ENCODE measurements at places on chromosomes 5 and 9.

GRCh38 chr5:148697180-148697808 lies 43.0 kb upstream of the HTR4 start:
- DNase-seq: no peak

- no peak for DNase-seq
Observed at GRCh38 chr5:181151146-181151545, 3.8 kb downstream of the OR2V2 start.

DNA sequence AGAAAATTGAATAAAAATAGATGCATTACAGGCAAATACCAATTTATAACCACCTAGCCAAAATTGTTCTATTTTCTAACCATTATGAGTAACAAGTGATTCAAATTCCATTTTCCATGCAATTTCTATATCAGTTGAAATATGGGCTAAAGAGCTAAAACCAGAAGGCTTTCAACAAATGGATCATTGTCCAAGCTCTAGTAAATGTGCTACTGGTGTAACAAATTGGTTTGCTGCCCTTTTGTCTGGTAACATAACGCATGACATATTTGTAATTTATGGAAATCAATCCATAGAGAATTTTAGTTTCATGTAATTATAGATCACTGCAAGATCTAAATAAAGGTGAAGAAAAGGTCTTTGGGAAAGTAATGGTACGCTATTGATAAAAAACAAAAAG lies 708.0 kb upstream of the GRAMD2B start:
- no peak for DNase-seq

DNA sequence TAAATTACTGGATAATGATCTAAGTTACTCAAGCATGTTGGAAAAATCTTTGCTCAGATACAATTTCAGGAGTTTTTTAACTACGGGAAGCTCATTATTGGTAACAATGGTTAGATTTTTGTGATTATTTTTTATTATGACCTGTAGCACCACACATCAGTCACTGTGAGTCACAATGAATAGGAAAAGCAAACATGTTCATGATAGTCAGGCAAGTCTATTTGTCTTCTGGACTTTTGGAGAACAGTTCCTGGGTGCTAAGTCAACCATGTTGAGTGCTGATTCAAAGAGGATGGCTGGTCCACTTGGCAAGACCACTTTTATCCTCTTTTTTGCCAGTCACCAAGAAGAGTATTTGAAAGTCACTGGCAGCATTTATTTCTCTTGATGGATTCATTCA lies 403.2 kb downstream of the KIF4B start:
- no peak for DNase-seq

DNA sequence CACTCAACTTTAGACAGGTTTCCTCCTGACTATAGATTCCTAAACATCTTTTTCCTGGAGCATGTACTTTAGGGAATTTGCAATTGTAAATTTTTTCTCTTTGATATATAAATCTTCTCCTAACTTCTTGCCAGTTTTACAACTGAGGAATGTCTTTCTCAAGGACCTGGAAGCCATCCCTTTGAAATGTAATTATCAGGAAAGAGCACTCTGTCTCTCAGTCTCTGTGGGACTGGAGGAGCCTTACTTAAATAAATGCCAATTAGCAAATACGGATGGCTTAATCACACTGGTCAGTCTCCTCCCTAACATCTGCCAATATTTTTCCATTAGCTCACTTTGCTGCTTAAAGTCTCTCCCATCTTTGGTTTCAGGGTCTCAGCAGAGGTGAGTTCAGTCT lies 344.3 kb upstream of the ARRDC3 start:
- no peak for DNase-seq

- DNase-seq: no peak
Observed at GRCh38 chr5:112306956-112307355, 112.1 kb downstream of the EPB41L4A start.

GRCh38 chr5:168295574-168296201 lies 4.2 kb downstream of the WWC1 start:
- no peak for DNase-seq

- no peak for DNase-seq
Observed at GRCh38 chr5:34021334-34021733, 13.5 kb upstream of the AMACR start.

DNA sequence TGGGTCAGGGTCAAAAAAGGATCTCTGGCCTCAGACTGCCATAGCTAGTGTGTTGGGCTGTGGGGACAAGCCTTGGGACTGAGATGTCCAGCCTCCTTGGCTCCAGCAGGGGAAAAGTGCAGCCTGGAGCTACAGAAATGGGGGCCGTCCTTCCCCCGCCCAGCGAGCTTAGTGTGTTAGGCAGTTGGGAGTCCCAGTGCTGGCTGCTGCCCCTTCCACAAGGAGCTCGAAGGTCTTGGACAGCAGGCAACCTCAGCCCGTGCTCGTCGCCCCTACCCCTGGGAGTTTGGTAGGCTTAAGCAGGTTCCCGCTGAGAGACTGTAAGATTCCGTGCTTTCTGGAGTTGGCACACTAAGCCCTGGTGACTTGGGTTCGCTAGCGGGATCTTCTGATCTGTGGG lies 293.0 kb upstream of the CDH12 start:
- DNase-seq: no peak

- DNase-seq: no peak
Observed at GRCh38 chr5:6861667-6862066, 148.4 kb downstream of the TENT4A start.

DNA sequence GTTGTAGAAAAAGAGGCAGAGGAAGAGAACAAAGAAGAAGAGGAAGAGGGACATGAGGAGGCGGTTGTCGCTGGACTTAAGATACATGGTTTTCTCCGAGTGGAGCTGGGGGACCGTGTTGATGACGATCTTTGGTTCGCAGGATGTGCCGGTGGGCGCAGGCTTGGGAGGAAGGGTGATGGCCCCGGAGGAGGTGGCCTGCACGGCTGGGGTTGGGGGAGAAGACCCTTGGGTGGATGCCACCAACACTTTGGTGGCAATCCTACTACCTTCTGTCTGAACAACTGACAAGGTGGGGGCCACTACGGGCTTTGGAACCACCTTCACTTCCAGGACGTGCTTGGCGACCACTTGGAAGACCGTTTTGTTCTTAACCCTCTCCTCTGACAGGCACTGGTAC lies 60.7 kb downstream of the SECISBP2 start:
- DNase-seq: no peak

- no peak for DNase-seq
Observed at GRCh38 chr9:21943464-21943863, 50.7 kb downstream of the CDKN2A start.

DNA sequence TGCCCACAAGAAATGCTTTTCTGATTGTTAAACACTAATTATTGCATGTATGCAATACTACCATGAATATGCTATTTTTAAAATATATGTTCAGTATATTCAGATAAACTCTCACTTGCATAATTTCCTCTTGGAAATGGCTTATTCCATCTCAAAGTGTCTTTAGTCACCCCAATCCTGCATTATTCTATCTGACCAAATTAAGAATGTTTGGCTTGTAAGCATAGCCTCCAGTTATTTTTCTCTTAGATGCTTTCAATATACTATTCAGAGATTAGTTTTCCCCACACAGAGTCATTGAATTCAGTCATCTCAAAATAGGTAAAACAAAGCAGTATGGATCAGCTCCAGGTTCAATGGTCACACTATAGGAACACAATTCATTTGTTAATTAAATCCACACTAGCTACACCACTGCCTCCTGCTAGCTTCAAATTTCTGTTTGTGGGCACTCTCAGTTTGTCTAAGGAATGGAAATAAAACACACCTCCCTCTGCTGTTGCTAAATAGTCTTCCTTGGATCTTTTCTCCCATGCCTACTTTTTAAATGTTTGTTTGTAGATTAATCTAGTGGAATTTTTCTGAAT lies 134.6 kb upstream of the TBCA start:
- no peak for DNase-seq

DNA sequence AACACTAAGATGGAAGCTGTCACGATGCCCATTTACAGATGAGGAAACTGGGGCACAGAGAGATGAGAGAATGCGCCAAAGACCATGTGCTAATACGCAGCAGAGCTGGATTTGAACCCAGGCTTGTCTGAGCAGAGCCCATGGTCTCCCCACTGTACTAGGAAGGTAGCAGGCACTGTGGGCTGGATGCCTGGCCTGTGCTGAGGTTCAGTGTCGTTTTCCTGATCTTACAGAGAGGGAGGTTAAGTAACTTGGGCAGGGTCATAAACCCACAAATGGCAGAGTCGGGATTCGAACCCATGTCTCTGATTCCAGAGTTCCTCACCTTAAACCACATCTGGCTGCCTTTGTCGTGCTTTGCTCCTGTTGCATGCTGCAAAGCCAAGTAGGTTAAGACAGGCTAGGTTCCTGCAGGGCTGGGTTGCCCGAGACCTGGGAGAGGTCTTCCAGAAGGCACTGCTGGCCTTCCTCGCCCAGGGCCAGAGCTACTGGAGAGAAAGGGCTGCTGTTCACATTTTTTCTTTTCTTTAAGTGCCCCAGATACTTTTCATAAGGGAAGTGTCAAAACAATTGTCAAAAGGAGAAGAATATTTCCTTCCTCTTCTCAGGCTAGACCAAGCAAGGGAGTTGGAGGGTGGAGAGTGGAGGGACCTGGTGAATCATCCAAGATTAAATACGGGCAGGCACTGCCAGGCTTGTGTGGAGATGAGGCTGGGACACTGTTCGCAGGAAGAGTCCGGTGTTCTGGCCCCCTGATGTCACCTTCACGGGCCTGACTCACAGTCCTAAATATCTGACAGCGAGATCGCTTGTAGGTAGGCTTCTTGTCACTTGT lies 3.2 kb downstream of the NEK6 start:
- no peak for DNase-seq

DNA sequence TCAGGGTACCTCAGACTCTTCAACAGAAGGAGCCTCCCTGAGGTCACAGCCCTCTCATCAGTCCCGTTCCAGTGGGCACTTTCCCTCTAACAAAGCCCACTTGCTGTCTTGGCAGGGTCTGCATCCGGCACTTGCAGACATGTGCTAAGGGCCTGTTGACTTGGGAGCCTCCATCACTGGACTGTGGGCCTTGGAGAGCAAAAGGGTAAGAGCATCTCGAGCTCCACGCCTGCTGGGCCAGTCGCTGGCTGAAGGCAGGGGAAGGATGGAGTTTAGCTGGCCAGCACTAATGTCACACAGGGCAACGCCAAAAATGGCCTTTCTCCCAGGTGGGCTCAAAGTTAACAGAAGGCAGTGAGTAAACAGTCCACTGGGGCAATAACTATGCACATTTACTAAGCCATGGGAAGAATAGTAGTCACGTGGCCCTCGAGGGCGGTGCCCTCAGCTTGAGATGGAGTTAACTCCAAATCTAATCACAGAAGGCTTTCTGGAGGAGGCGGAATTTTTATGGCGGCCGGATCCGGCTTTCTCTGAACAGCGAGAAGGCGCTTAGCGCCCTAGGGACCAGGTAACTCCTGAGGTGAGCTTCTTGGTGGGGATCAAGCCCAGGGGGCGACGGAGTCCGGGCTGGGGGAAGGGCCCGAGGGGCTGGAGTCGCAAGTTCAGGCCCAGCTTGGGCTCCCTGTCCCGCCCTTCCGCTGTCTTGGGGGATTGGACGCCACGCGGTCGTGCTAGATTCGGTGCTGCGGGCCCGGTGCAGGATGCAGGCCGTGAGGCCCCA lies 2.0 kb upstream of the NSD1 start:
- DNase-seq: no peak

DNA sequence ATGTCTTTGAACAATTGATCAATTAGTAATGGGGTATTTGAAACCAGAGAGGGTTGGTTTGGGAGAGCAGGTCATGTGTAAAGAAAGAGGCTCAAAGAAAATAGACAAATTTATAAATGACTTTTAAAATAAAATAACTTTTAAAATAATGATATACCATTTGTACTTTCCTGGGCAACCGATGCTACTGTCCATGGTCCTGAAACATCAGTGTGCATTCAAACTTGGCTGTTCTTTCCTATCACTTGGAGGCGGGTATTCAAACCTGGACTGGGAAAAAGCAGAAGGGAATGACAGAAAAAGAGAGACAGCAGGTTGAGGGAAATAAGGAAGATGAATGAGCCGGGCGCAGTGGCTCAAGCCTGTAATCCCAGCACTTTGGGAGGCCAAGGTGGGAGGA lies 1446.4 kb upstream of the WWC1 start:
- no peak for DNase-seq

DNA sequence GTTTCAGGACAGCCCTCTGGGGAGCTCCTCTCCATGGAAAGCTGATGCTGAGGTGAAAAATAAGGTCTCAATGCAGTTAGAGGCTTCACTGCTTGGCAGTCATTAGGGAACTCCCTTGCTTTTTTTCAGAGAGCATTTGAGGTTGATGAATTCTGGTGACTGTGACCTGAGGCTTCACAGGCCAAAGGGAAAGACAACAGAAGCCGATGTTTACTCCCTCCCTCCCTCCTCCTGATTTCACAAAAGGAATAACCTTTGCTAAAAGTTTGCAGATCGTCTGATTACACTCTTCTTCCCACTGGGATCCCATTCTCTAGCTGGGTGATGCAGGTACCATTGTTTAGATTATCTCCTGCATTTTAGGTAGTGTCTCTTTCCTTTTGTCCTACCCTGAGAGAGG lies 329.4 kb downstream of the KIF4B start:
- no peak for DNase-seq

DNA sequence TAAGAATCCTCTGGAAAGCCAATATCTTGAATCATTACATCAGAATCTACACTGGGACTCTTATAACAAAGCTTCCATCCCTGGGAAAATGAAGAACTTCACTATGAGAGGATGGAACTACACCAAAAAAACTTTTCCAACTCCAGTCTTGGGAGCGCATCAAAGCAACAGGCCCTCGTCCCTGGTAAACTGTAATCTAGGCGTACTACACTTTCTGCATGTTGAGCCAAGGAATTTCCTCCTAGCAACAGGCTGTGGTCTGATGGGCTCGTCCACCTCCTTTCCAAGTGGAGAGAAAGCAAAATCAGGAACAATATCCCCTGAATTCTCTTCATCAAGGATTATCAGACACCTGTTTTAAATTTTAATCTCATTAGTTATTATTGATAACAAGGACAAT lies 94.1 kb downstream of the NFIB start:
- no peak for DNase-seq

DNA sequence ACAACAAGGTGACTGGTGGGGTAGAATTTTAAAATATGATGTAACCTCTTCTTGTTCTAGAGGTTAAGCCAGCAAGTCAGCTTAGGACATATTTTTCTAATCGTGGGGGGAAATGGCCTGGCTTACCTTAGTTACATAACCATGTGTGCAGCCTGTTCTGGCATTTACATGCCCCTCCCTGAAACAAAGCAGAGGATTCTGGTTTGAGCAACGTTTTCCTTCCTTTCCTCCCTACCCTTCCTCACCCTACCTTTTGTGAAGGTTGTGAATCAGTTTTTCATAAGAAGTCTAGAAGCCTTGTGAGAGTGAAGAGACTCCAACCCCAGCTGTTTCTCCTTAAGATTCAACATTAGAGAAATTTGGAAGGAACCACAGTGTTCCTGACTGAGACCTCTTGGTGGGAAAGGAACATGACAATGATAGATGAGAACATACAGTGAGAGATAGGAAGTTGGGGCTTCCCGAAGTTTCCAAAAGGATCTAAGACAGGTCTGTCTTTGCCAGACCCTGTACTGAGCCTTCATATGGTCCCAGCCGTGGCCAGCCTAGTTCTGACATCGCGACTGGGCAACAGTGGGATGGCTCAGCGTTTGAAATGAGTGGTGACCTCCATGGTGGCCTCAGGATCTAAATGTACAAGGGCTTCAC lies 365.2 kb downstream of the SPATA31D1 start:
- no peak for DNase-seq

Measured in Panc1 (cell line).